H4 (cell line): ENCODE measurements at places on chromosomes 6 and 20. TPM values are rescaled to one million over a fixed set of nuclear protein-coding genes. Genes with fewer than 3 reads are reported as not detected.

Gene FAM229B
- 6.6 and 14.1 TPM in 2 replicates for total RNA-seq

Gene MYT1
- 0.27 and 1.5 TPM in 2 replicates for total RNA-seq

Gene MLIP
- total RNA-seq = not detected in 2 replicates

Gene ARHGAP40
- total RNA-seq = not detected in 2 replicates

Gene SIRPB2
- not detected in 2 replicates for total RNA-seq

Gene FAXC
- total RNA-seq = 6.0 and 13.0 TPM in 2 replicates

Gene RFX6
- total RNA-seq = not detected in 2 replicates

DNA sequence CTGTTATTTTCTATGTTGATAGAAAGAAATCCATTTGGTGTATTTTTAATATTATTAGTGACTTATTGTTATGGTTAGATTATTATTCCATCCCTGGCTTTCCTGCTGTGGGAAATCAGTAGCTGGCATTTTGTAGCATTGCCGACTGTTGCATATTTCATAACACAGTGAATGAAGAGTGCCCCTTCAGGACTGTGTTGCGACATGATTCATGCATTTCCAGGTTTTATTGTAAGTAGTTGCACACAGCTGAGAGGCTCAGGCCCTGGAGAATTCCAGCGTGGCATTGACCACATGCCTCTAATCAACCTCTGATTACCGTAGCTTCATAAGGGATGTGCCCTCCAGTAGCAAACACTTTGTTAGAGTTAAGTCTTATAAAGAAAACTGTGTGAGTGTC lies 263.9 kb downstream of the FARS2 start:
- DNase-seq = peak; percentile 16

DNA sequence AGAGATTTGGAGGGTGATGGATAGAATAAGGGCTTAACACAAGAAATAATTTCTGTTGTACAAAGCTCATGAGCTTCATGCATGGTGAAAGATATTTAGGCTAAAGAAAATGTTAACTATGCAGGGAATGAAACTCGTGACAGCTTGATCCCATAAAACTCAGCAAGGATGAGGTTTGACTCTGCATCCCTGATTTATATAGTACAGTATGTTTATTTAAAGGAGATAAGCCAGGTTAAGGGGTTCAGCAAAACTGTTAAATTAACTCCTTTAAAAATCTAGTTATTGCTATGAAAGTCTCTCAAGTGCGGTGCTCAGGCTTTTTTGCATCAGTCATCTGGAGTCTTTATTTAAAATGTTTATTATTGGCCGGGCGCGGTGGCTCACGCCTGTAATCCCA lies 326.4 kb downstream of the LAMA2 start:
- no peak for DNase-seq

- no peak for DNase-seq
Measured at GRCh38 chr6:113755449-113756289, 101.5 kb upstream of the MARCKS start.

GRCh38 chr6:163329991-163330390 lies 84.5 kb upstream of the QKI start:
- DNase-seq = no peak

GRCh38 chr20:41072915-41073314 lies 44.3 kb downstream of the TOP1 start:
- no peak for DNase-seq

- no peak for DNase-seq
Measured at GRCh38 chr6:148435386-148435785, 92.7 kb downstream of the SASH1 start.

GRCh38 chr6:49898904-49899566 lies 32.7 kb upstream of the CRISP1 start:
- DNase-seq = no peak

GRCh38 chr20:17965042-17965697 lies 3.4 kb downstream of the SNX5 start:
- no peak for DNase-seq

- DNase-seq = no peak
Measured at GRCh38 chr6:156844089-156844488, 66.9 kb downstream of the ARID1B start.

DNA sequence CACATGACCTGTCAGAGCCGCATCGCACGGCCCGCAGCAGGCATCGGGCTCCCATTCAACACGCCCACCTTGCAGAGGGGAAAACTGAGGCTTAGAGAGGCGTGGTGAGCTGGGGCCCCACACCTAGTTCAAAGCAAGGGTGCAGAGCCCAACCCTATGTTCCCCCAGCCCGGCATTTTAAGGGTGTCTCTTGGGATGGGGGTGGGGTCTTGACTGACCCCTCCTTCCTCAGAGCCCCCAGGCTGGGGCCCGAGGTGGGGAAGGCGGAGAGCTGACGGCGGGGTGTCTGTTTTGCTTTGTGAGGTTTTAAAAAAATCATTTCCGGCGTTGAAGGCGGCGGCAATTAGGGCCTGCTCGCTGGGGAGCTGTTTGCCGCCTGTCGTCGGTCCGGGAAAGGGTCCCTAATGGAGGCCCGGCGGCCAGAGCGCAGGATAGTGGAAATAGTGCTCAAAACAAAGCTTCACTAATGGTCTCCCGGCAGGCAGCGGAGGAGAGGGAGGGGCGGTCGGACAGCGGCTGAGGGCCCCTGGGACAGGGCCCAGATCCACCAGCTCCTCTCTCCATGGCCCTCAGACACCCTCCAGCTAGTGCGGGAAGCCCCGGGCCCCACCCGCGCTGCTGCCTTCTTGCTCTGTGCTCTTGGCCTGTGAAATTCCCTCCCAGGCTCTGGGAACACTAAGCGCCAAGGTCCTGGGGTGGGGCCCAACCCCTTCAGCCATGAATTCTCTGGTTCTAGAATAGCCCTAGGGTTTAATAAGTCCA lies 11.9 kb downstream of the VSTM2L start:
- DNase-seq = no peak

DNA sequence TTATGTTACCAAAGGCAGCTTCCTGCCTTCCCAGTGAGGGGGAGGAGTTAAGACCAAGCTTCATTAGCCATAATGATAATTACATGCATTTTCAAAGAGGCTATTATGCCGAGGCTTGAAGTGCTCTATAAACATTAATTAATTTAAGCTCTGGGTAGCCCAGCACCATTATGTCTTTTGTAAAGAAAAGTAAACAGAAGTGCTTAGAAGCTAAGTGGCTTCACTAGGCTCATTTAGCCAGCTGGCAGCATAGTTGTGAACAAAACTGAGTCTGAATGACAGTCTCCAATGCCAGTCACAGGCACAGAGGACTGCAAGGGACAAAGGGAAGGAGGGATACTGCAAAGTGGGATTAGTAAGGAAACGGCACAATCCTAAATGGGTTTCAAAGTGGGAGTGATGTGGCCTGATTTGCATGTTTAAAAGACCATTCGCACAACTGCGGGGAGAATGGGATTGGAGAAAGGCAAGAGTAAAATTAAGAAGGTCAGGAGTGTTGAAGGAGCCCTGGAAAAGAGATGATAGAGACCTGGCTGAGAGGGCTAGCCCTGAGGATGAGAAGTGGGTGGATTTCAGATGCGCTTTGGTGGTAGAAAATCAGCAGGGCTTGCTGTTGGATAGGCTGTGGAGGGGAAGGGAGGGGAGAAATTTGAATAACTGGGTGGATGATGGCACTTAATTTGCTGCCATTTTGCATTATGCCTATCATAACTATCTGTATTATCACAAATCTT lies 20.1 kb upstream of the ISM1 start:
- no peak for DNase-seq

- DNase-seq = no peak
Measured at GRCh38 chr20:13059398-13060136, 50.8 kb downstream of the SPTLC3 start.

- DNase-seq = no peak
Measured at GRCh38 chr6:20313960-20314530, 87.6 kb upstream of the E2F3 start.

- DNase-seq = peak; percentile 16
Measured at GRCh38 chr6:64733433-64733832, 973.6 kb downstream of the EYS start.

DNA sequence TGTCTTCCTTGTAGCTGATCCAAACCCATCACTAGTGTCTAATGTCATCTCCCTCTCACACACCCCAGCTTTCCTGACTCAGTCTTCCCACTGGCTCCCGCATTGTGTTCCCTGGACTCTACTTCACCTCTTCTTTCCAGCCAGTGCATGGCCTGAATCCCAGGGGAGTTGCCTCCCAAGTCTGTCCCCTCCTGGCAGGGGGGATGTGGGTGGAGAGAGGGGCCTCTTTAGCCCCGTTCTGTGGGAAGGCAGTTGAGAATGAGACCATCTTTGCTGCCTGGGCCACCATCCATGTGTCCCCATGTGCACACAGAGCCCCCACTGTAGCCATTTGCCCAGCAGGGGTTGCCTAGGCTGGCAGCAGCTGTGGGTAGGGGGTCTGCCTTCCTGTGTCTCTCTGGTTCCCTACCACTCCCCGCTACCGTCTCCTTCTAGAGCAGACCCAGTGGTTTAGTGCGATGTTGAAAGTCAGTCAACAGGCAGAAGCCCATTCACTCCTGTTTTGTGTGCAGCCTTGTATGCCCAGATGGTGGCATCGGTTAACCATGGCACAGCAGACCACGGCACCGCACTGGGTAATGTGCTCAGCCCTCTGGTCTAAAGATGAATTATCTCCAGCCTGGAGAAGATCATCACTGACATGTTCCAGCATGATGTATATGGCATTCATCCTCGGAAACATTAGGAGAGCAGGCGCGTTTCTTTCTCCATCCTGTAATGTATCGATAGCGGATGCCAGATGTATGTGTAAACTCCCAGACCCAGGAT lies 178.8 kb upstream of the SNX9 start:
- DNase-seq = peak; percentile 11

- peak; percentile 56 for DNase-seq
Measured at GRCh38 chr6:53410508-53411258, 61.9 kb upstream of the ELOVL5 start.

DNA sequence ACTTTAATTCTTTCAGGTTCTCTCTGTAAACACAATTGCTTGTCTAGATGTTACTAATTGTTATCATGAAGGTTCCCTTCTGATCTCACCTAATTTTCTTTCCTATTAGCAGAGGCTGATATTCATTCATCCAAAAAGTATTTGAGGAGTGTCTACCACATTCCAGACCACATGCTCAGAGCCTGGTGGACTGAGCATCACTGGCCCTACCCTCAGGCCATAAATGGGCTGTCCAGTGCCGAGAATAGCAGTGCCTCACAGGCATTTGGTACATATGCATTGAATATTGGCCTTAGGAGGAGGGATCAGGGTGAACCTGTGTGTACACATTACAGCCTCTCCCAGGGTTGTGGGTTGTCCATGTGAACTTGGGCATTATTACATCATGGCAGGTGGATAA lies 40.4 kb upstream of the PRELID3B start:
- no peak for DNase-seq

DNA sequence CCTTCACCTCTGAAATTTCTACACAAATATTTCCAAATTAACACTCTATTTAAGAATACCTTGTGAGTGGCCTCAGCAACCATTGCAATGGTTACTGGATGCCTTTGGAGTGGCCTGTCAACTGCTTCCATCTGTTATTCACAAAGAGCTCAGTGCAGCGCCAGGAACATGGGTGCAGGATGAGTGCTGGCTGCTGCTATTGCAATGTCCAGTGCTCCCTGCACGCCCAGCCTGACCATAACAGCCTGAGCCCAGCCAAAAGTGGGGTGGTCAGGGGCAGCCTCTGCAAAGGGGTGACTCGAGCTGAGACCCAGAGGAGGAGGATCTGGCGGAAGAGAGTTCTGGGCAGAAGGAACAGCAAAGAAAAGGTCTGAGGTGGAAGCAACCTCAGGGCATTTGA lies 18.4 kb downstream of the CASS4 start:
- no peak for DNase-seq

GRCh38 chr6:84242265-84242664 lies 14.8 kb upstream of the CEP162 start:
- no peak for DNase-seq

DNA sequence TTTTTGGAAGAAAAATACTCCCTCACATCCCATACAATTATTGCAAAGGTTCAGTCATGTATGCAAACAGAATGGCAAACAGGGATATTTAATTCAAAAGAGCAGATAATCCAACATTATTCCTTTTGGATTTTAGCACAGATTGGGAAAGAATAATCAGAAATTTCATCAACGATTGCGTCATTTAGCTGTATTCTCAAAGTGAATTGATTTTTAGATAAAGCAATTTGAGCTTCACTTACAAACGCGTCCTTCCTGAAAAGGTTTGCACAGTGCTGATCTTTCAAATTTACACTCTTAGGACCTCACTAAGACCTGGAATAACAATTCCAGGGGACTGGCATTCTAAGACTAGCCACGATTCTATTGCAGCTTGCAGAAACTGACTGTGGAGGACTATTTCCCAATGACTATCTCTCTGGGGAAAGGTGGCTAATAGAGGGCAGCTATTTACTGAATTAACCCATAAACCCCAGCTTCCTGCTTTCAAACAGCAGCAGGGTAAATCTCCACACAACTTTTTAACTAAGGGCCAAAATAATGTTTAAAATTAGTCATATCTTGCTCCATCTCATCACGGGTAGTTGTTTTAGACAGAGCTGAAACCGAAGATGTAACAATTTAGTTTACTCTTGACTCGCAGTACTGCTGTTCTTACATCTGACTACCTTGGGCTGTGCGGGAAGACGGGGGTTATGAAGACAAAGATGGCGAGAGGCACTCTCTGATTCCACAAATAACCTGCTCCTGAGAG lies 131.2 kb upstream of the FAM184A start:
- no peak for DNase-seq

DNA sequence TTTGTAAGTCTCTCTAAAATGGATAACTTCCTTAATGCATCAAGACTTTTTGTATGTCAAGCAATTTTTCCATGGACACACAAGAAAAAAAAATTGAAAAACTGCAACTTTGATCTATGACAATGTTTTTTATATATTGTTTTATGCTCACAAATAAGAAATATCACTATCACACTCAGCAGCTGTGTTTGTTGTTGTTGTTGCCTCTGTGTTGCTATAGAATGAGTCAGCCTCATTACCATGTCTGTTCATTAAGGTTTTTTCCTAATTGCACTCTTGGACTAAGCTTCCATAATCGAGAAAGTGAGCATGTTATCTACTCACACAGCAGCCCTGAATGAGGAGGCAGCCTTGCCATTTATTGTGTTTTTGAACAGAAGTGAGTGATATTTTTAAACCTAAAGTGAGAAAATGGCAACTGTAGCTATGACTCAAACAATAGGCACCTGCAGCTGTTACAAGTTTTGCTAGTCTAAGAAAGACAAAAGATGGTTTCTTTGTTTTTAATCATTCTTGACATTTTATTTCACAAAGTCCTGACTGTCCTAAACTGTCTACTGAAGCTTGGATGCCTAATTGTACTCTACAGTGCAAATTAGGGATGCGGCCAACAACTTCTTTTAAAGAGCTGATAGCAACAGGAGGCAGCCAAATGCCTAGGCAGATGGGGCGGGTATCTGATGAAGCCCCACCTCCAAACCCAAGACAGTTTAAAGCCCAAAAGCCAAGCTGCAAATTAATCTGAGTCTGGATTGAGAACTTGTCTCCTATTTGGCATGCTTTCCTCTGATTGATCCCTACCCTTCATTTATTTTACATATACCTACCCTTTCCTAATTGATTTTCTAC lies 77.9 kb upstream of the DOK5 start:
- no peak for DNase-seq
